Common myeloid progenitor, CD34-positive (primary cell): ENCODE measurements at places on chromosomes 7 and 10.

DNA sequence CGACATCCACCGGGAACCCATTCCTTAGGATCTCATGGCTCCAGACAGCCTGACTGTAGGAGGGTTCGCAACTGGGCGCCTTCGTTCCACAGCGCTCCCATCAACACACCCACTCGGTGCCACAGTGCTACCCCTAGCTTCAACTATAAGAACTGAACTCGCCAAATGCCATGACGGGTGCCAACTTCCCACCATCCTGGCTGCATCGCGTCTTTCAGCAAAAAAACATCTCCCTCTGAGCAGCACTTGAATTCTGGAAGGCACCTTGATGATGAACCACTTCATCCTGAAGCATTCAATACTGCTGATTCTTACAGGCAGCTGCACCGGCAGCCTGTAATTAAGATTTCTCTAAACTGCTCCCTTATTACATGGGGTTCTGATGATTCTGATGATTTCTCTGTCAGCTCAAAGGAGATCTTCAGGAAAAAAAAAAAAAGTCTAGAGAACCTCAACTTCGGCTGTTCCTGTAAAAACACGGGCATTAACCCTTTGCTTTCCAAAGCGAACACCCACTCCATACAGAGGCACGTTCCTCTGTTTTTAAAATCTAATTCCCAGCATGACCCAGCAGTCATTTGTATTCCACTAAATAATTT is 1.3 kb downstream of the CYTH3 start:
- peaks cover 19% of the 10 kb centered on the region for H3K4me1 ChIP-seq
- peak overlapping the region; percentile 96 for H3K4me3 ChIP-seq
- no peak overlapping the region for H3K27ac ChIP-seq
- H3K27me3 ChIP-seq, result no peaks in the 10 kb centered on the region
- DNase-seq, result peak; percentile 55

- H3K27ac ChIP-seq, result no peak overlapping the region
- H3K4me3 ChIP-seq, result peak overlapping the region; percentile 27
- H3K36me3 ChIP-seq, result no peaks in the 10 kb centered on the region
- no peak for DNase-seq
- peaks cover 5% of the 10 kb centered on the region for H3K4me1 ChIP-seq
Observed at GRCh38 chr7:1073142-1073977, 14.6 kb upstream of the GPER1 start.

GRCh38 chr7:107995184-107996071 is 7.5 kb downstream of the LAMB1 start:
- no peak overlapping the region for H3K4me3 ChIP-seq
- no peak for DNase-seq
- no peaks in the 10 kb centered on the region for H3K36me3 ChIP-seq
- H3K4me1 ChIP-seq, result no peaks in the 10 kb centered on the region
- no peaks in the 10 kb centered on the region for H3K27me3 ChIP-seq

GRCh38 chr7:121395494-121395960 is 581 bp downstream of the FAM3C start:
- no peak for DNase-seq
- H3K4me3 ChIP-seq, result peak overlapping the region; percentile 94
- H3K27ac ChIP-seq, result peak overlapping the region; percentile 74
- H3K36me3 ChIP-seq, result no peaks in the 10 kb centered on the region
- H3K4me1 ChIP-seq, result peaks cover 5% of the 10 kb centered on the region

- H3K36me3 ChIP-seq, result peaks cover 24% of the 10 kb centered on the region
- no peak overlapping the region for H3K27ac ChIP-seq
- H3K27me3 ChIP-seq, result no peaks in the 10 kb centered on the region
- no peak for DNase-seq
Observed at GRCh38 chr7:152108359-152108758, 82.9 kb downstream of the GALNT11 start.

DNA sequence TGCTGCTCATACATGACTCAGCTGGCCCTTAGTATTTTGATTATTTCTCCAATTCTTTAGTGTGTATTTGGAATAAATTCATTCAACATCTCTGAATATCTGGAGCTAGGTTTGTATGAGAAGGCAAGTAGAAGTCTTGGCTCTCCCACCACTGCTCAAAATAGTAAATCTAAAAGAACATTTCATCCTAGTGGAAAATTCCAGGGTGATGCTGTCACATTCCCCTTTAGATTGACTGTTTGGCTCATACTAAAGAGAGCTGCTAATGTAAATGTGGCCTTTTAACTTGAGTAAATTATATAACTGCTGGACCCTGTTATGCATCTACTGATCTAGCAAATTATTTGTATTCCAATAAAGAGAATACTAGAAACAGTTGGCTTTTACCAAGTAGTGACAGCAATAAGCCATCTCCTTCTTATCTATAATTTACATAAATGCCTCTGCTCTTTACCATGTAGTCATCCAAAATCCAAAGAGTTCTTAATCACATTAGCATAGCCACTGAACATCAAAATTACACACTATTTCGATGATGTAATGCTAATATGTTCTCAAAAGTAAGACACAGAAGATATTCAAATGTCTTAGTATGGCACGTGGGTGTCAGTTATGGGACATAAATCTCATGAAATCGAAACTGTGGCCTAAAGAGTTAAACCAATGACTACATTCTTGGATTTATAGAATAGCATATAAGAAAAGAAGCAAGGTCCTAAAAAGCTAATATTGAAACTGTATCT is 86.9 kb upstream of the KCND2 start:
- H3K4me1 ChIP-seq, result no peaks in the 10 kb centered on the region
- no peak overlapping the region for H3K4me3 ChIP-seq
- DNase-seq, result no peak

DNA sequence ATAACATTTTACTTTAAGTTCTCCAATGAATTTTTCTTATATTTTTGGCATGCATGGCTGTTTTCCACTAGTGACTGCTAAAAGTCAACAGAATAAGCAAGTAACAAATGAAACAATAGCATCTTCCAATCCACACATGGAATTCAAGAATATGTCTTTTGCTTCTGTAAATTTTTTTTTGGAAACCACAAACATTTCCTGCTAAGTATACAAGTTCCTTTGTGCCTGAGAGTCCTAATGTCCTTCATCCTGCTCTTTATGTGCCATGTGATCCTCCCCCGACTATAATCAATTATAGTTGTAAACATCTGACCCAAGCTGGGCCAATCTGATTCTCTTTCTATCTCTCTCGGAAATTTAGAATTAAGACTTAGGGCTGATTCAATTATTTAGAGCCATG is 61.2 kb downstream of the PPP1R3C start:
- H3K4me3 ChIP-seq, result no peak overlapping the region
- no peaks in the 10 kb centered on the region for H3K4me1 ChIP-seq
- no peak overlapping the region for H3K27ac ChIP-seq

GRCh38 chr10:92142949-92143348 is 147.9 kb downstream of the CPEB3 start:
- H3K27me3 ChIP-seq, result no peaks in the 10 kb centered on the region
- DNase-seq, result no peak
- no peaks in the 10 kb centered on the region for H3K36me3 ChIP-seq
- no peak overlapping the region for H3K27ac ChIP-seq
